ENCODE measurements at places on chromosomes 11 and 22.

- H3K27ac ChIP-seq: no peak overlapping the region
- DNase-seq: no peak
- H3K4me3 ChIP-seq: no peak overlapping the region
- no peaks in the 10 kb centered on the region for H3K4me1 ChIP-seq
Observed at GRCh38 chr11:73173755-73174494, 31.8 kb upstream of the FCHSD2 start.

- H3K4me3 ChIP-seq: no peak overlapping the region
- no peak for DNase-seq
- H3K4me1 ChIP-seq: peaks cover 3% of the 10 kb centered on the region
Observed at GRCh38 chr11:27387362-27387761, 24.3 kb upstream of the CCDC34 start.

- peaks cover 8% of the 10 kb centered on the region for H3K27me3 ChIP-seq
- peaks cover 7% of the 10 kb centered on the region for H3K4me1 ChIP-seq
- no peak overlapping the region for H3K27ac ChIP-seq
- DNase-seq: no peak
Observed at GRCh38 chr11:66985508-66986177, 10.5 kb downstream of the C11orf86 start.

DNA sequence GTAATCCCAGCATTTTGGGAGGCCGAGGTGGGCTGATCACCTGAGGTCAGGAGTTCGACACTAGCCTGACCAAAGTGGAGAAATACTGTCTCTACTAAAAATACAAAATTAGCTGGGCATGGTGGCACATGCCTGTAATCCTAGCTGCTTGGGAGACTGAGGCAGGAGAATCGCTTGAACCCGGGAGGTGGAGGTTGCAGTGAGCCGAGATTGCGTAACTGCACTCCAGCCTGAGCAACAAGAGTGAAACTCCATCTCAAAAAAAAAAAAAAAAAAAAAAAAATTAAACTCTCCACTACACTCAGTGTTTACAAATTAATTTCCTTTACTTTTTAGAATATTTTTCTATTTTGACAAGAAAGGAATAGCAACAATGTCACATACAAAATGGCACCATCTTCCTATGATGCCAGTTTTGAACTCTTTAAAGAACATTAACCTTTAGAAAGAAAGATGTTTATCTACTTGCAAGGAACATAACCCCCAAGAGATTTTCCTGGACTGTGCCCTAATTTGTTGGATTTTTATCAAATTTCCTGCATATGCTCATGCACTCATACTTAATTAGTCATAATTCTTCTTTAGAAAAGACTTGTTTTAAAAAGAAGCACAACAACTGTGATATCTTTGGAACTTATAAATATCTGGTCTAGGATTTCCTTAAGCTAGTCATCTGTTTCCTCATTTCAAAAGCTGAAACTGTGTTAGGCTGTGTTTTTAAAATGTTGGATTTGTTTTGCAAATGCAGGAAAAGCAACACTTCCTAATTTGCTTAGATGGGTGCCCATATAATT is 22.6 kb upstream of the HIPK3 start:
- no peaks in the 10 kb centered on the region for H3K4me1 ChIP-seq
- H3K4me3 ChIP-seq: no peak overlapping the region
- H3K27me3 ChIP-seq: no peaks in the 10 kb centered on the region

- H3K27ac ChIP-seq: no peak overlapping the region
- peaks cover 12% of the 10 kb centered on the region for H3K4me1 ChIP-seq
- DNase-seq: peak; percentile 82
- H3K36me3 ChIP-seq: no peaks in the 10 kb centered on the region
Observed at GRCh38 chr22:20429254-20430100, 8.1 kb downstream of the SCARF2 start.

DNA sequence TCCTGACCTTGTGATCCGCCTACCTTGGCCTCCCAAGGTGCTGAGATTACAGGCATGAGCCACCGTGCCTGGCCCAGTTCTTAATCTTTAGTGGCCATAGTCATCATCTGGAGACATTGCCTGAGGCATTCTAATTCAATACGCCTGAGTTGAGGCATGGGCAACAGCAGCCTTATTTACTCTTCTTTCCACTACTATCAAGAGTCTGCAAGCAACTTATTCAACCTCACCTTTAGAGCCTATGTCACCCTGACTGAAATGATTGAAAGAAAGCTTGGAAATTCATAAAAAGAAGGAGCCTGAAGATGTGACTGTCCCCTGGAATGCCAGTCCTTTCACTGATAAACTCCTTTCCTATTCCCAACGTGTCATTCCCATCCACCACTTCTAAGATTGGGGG is 15.8 kb upstream of the PAFAH1B2 start:
- no peak overlapping the region for H3K4me3 ChIP-seq
- no peak overlapping the region for H3K27ac ChIP-seq
- no peaks in the 10 kb centered on the region for H3K36me3 ChIP-seq
- H3K4me1 ChIP-seq: peaks cover 3% of the 10 kb centered on the region

- H3K27ac ChIP-seq: no peak overlapping the region
- peaks cover 18% of the 10 kb centered on the region for H3K27me3 ChIP-seq
- no peak overlapping the region for H3K4me3 ChIP-seq
- H3K4me1 ChIP-seq: no peaks in the 10 kb centered on the region
- no peak for DNase-seq
Observed at GRCh38 chr11:102121329-102121728, 11.1 kb downstream of the YAP1 start.

DNA sequence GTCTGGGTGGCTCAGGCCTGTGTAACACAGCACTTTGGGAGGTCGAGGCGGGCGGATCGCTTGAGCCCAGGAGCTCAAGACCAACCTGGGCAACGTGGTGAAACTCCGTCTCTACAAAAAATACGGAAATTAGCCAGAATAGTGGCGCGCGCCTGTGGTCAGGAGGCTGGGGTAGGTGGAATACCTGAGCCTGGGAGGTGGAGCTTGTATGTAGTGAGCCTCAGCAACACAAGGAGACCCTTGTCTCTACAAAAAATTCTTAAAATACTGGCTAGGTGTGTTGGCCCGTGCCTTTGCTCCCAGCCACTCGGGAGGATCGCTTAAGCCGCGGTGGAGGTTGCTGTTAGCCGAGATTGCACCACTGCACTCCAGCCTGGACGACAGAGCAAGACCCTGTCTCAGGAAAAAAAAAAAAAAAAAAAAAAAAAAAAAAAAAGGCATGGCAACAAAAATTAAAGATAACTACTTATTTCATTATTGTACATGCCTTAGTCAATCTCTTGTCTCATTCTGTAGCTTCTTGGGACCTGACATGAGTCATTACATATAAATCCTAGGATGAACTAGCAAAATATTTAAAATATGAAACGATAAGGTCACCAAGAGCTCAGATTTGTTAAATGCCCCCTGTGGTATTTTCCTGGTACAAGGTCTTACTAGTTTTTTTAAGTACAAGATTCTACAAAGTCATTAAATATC is 1.1 kb downstream of the TAF1D start:
- H3K27me3 ChIP-seq: no peaks in the 10 kb centered on the region
- peak overlapping the region; percentile 100 for H3K27ac ChIP-seq
- peak; percentile 70 for DNase-seq

- H3K4me1 ChIP-seq: no peaks in the 10 kb centered on the region
- no peak overlapping the region for H3K27ac ChIP-seq
- H3K27me3 ChIP-seq: no peaks in the 10 kb centered on the region
- H3K36me3 ChIP-seq: no peaks in the 10 kb centered on the region
Observed at GRCh38 chr11:64564419-64564818, 26.6 kb upstream of the SLC22A12 start.

DNA sequence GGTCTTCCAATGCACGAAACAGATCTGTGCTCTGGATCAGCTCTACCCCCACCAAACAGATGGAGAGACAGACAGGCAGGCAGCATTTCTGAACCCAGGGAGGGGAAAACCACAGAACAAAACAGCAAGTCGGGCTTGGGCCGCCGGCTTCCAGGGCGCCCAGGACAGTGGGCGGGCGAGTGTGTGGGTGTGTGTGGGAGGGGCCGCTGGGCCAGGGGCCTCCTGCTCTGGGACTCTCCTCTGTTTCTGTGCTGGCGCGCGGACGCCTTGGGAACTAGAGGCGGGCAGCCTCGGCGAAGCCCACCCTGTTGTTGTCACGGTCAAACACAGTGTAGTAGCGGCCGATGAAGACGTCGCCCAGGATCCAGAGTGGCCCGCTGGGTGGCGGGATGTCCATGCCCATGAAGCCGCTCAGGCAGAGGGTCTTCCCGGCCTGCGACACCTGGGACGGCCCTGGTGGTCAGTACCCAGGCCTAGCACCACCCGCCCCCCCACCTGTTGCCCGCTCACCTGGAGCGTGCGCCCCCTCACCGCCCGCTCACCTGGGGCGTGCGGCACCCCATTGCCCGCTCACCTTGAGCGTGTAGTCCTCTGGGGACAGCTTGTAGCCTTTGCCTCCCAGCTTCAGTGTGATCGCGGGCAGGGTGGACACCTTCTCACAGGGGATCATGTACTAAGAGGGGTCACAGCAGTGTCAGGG is 3.0 kb upstream of the IFITM10 start:
- peaks cover 14% of the 10 kb centered on the region for H3K27me3 ChIP-seq
- no peak overlapping the region for H3K27ac ChIP-seq
- peaks cover 48% of the 10 kb centered on the region for H3K4me1 ChIP-seq
- H3K36me3 ChIP-seq: peaks cover 17% of the 10 kb centered on the region
- no peak for DNase-seq

DNA sequence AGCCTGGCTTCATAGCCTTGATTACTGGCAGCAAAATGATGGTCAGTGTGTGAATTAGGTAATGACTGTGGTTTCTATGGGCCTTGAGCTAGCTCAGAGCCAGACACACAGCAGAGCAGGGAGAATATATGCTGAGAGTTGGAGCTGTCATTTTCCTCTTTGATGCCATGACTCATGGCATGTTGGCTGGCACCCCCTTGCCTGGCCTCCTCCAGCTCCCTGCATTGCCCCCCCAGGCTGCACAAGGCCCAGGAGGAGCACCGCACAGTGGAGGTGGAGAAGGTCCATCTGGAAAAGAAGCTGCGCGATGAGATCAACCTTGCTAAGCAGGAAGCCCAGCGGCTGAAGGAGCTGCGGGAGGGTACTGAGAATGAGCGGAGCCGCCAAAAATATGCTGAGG is 20.3 kb upstream of the RRM1 start:
- DNase-seq: no peak
- H3K36me3 ChIP-seq: peaks cover 18% of the 10 kb centered on the region
- no peak overlapping the region for H3K27ac ChIP-seq
- H3K27me3 ChIP-seq: no peaks in the 10 kb centered on the region
- no peak overlapping the region for H3K4me3 ChIP-seq

- H3K4me3 ChIP-seq: peak overlapping the region; percentile 62
- H3K4me1 ChIP-seq: peaks cover 18% of the 10 kb centered on the region
- DNase-seq: no peak
- H3K36me3 ChIP-seq: peaks cover 1% of the 10 kb centered on the region
- H3K27ac ChIP-seq: no peak overlapping the region
Observed at GRCh38 chr11:64723907-64724862, 1.2 kb upstream of the NRXN2 start.

- DNase-seq: no peak
- H3K27ac ChIP-seq: no peak overlapping the region
- H3K4me1 ChIP-seq: no peaks in the 10 kb centered on the region
- H3K27me3 ChIP-seq: peaks cover 16% of the 10 kb centered on the region
- H3K36me3 ChIP-seq: no peaks in the 10 kb centered on the region
Observed at GRCh38 chr11:30504468-30504867, 81.7 kb downstream of the MPPED2 start.

DNA sequence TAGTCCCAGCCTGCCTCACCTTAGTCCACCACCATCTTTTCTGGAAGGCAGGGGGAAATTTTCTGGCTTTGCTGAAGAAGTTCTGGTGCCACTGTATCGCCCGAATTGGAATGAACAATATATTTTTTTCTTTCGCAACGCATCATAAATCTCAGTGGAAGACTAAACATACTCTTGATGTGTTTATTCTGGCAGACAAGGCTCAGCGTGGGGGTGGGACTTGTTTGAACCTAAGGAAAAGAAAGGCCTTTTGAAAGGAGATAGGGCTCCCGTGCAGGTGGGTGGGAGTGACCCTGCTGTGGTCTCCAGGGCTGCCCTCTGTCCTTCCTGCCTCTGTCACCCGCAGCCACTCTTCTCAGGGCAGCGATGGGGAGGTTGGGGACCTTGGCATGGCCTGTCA is 42.5 kb downstream of the CD82 start:
- DNase-seq: no peak
- H3K27me3 ChIP-seq: no peaks in the 10 kb centered on the region
- peaks cover 78% of the 10 kb centered on the region for H3K36me3 ChIP-seq
- H3K4me3 ChIP-seq: no peak overlapping the region
- peaks cover 89% of the 10 kb centered on the region for H3K4me1 ChIP-seq

DNA sequence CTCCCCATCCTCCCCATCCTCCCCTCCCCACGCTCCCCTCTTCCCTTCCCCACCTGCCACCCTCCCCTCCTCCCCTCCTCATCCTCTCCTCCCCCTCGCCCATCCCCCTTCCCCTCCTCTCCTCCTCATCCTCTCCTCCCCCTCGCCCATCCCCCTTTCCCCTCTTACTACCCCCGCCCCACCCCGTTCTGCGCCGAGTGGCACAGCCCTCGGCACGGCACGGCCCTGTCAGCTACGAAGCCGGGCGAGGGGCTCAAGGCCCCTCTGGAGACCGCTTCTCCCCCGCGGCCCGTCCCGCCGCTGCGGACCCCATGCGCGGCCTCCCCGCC is 449.9 kb downstream of the OPCML start:
- peak; percentile 41 for DNase-seq
- H3K4me3 ChIP-seq: no peak overlapping the region
- no peak overlapping the region for H3K27ac ChIP-seq

GRCh38 chr11:70024773-70025045 is 53.4 kb upstream of the ANO1 start:
- no peaks in the 10 kb centered on the region for H3K4me1 ChIP-seq
- no peak for DNase-seq
- H3K36me3 ChIP-seq: no peaks in the 10 kb centered on the region
- no peak overlapping the region for H3K4me3 ChIP-seq
- peaks cover 3% of the 10 kb centered on the region for H3K27me3 ChIP-seq

GRCh38 chr11:7454854-7455253 is 30.5 kb upstream of the OLFML1 start:
- no peaks in the 10 kb centered on the region for H3K4me1 ChIP-seq
- no peaks in the 10 kb centered on the region for H3K36me3 ChIP-seq
- no peak for DNase-seq
- H3K27ac ChIP-seq: no peak overlapping the region
- H3K27me3 ChIP-seq: no peaks in the 10 kb centered on the region

Measured in activated CD8-positive, alpha-beta T cell treated with anti-CD3 and anti-CD28 coated beads for 36 hours (primary cell).